ENCODE measurements at places on chromosomes 7 and 10. TPM values are rescaled to one million over a fixed set of nuclear protein-coding genes. Genes with fewer than 3 reads are reported as not detected.

ANKRD61 gene
- polyA plus RNA-seq = 2.0 TPM

GJD4 gene
- not detected for polyA plus RNA-seq

GDF2 gene
- polyA plus RNA-seq = 0.18 TPM

ATRNL1 gene
- polyA plus RNA-seq = 5.7 TPM

HOXA2 gene
- polyA plus RNA-seq = 18.8 TPM

AUTS2 gene
- polyA plus RNA-seq = 114 TPM

SLC26A3 gene
- polyA plus RNA-seq = 0.27 TPM

AKR1C1 gene
- 7.2 TPM for polyA plus RNA-seq

FAM13C gene
- 36.1 TPM for polyA plus RNA-seq

EBLN1 gene
- polyA plus RNA-seq = not detected

PLA2G12B gene
- polyA plus RNA-seq = 0.46 TPM

KCND2 gene
- polyA plus RNA-seq = 0.65 TPM

PRLHR gene
- polyA plus RNA-seq = 0.05 TPM

Data from right lung (tissue), 10 donors.